Right hindlimb (tissue), 1 donor: ENCODE measurements at places on chromosomes 3 and 15.

GRCh38 chr3:130699765-130700164, 46.9 kb downstream of the PIK3R4 start:
- no peak for DNase-seq

DNA sequence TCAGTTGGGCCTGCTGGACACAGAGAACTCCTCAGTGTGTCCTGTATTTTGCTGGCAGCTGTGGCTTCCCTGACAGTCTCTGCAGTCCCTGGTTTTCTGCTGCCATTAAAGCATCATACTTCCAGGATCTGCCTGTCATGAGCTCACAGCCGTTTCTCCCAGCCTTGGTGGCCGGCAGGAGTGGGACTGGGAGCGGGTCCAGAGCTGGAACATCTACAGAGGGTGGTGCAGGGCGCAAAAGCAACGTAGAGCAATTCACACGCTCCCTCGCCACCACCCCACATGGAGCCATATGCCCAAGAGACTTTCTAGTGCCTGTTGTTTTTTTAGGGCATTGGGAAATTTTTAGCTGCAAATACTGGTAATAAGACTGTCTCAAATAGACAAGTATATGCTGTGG, 33.6 kb downstream of the ABTB1 start:
- DNase-seq, result no peak

DNA sequence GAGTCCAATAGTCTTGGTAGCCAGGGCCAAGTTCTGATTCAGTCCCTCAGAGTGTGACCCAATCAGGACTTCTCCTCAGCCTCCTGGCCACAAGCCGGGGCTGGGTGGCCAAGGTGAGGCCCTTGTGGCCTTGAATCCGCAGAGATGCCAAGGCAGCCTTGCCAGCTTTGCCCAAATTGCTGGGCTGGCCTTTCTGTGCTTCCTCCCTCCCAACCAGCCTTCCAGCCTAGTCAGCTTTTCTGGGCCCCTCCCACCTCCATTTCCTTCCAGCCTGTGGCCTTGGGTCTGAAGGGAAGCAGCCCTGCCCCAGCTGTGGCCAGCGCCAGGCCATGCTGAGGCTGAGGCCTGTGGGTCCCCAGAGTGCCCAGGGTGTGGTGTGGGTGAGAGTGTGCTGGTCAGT, 34.3 kb upstream of the ANKDD1A start:
- DNase-seq, result peak; percentile 78

DNA sequence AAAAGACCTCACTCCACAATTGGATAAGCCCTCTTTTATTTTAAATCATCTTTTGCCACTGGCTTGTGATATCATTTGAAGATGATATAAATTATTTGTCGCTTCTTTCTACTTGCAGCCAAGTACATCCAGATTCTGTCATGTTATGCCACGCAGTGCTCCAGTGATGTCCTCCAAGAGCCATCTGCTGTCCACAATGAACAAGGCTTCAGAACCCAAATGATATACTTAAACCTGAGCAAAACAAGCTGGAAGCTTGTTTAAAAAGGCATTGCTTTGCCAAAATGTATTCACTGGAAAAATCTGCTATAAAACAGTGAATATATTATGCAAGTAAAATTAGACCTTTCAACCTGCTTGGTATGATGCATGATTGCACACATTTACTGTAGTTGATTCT, 58.8 kb upstream of the ARL6 start:
- DNase-seq, result no peak

GRCh38 chr15:74767167-74768098, 14.4 kb upstream of the CSK start:
- DNase-seq, result no peak

DNA sequence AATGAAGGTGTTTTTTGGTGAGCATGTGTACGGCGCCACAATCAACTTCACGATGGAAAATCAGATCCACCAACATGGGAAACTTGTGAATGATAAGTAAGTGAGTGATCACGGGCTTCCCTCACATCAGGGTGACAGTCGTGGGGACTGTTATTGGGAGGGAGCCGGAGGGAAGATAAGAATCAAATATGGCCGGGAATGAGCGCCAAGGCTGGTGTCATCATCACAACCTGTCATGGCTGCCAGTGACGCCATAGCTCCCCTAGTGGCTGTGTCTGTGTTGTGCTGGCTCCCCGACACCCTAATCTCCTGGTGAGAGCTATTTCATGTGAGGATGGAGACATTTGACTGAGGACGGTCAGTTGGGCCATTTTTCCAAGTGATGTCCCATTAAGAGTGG, 168.5 kb downstream of the SV2B start:
- DNase-seq, result no peak

GRCh38 chr15:95457520-95457919, 873.0 kb upstream of the NR2F2 start:
- DNase-seq, result peak; percentile 57

GRCh38 chr15:77180270-77180669, 109.4 kb upstream of the TSPAN3 start:
- no peak for DNase-seq

DNA sequence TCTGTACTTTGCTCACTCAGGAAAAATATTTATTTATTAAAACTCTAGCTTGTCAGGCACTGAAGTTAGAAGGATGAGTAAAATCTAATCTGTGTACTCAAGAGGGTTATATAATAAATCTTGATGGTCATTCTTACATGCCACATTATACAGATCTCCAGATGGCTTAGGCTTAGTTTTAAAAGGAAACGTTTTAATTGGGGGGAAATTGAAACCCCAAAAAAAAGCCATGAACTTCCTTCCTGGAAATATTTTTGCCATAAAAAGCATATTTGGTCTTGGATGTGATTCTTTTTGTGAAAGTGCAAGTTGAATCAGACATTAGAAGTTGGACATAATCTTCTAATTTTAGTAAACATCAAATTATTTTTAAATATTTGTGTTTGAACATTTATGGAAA, 6.0 kb downstream of the SENP8 start:
- DNase-seq, result no peak

DNA sequence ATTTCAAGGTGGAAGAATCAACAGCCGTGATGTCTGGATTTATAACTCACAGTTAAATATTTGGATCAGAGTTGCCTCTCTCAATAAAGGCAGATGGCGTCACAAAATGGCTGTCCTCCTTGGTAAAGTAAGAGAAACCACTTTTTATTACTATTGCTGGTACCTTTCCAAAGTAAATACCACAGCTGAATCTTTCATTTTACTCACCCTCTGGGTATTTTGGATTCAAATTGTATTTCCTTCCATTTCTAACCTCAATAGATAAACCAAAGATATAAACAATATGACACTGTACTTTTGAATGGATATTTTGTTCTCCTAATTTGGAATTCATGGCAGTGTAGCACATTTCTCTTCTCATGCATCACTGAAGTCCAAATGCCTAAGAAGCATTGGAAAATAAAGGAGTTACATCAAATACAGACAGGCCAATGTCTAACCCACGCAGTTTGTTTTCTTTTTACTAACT, 29.5 kb downstream of the KLHL24 start:
- DNase-seq, result no peak

DNA sequence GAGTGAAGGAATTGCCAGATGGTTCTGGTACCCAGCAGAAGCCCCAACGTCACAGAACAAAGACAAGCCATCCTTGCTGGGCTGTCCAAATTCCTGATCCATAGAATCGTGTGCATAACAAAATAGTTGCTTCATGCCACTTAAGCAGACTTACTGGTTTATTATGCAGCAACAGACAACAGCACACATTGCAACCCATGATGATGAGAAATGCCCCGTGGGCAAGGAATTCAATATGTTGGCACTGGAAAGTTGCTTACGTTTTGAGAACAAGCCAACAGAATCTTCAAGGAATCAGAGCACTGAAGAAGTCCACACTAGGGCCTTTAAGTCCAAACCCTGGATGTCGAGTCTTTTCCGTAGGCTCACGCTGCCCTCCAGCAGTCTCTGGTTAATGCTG, 40.3 kb downstream of the CCR4 start:
- DNase-seq, result no peak

DNA sequence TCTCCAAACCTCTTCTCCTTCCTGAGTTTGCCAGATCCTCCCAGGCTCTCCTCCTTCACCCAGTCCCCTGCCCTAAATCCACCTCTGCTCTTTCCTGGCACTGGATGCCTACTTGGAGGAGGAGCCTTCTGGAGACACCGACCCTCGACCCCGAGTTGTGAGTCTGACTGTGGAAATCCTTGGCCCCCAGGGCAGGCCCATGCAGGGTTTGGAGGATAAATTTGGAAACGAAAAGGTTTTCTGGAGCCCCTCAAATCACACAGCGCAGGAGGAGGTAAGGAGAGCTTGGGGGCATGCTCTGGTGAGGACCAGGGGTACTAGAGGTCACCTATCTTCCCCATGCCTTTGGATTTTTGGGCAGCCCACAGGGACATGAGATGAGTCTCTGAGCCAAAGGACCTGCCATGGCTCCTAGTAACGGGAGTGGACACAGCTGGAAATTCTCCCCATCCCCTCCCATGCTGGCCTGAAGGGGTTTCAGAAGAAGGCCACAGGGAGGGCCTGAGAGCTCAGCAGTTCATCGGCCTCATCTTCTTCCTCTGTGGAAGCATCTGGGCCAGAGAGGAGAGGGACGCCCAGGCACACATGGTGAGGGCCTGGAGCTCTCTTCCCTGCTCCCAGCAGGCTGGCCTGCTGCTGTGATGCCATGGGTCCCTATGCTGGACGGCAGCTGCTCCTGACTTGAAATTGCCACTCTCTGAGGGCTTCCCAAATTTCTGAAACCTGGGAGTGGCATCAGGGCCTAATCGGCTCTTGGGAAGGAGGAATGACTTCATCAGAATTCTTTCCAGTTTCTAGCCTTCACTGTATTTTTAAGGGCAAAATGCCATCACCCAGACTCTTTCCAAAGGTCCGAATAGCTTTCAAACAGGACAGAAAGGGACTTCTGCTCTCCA, 68.6 kb upstream of the ITGA11 start:
- no peak for DNase-seq

DNA sequence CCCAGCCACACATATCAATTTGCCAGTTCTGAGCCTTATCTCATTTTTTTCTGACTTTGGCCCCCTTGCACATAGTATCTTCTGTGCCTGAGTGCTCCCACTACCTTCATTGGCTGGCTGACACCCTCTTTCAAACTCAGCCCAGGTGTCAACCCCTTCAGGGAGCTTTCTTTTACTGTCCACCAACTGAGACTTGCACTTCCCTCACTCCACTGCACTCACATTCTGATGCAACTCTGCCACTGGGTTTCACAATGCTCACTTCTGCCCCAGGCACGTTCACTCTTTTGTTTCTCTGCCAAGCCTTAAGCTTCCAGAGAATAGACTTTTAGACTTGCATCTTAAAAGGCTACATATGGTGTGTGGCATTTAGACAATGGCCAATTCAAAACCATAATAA, 101.5 kb upstream of the CBLB start:
- DNase-seq, result no peak

GRCh38 chr3:149142682-149143081, 13.2 kb downstream of the HPS3 start:
- no peak for DNase-seq

- no peak for DNase-seq
These were observed 49.0 kb upstream of the EPHB3 start for GRCh38 chr3:184512621-184513020.

DNA sequence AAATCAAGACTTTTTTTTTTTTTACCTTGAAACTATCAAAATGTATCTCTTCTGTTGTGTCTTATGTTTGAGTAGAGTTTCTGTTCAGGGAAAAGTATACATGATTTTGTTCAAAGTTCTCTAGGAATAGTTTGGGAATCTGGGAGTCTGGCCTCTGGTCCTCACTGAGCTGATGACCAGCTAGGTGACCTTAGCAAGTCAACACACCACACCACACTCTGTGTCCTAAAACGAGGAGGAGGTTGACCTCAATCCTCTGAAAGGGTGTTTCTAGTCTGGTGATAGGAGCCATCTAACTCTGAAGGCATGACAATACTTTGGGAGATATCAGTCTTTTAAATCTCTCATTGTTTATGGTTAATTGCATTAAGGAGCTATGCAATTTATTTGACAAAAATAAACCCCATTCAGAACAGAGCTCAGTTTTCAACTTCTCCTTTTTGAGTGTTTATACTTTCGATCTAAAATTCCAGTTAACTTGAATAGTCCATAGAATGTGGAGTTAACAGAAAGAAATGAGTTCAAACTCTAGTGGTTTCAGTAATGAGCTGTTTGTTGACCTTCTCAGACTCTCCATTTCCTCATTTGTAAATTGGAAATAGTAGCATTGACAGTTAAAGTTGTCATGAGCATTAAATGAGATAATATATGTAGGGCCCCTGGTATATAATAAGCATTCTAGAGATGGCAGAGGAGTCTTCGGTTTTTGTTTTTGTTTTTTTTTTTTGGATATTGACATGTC, 112.2 kb upstream of the LRRN1 start:
- DNase-seq, result no peak

GRCh38 chr3:45940004-45940780, 3.1 kb upstream of the CXCR6 start:
- no peak for DNase-seq

DNA sequence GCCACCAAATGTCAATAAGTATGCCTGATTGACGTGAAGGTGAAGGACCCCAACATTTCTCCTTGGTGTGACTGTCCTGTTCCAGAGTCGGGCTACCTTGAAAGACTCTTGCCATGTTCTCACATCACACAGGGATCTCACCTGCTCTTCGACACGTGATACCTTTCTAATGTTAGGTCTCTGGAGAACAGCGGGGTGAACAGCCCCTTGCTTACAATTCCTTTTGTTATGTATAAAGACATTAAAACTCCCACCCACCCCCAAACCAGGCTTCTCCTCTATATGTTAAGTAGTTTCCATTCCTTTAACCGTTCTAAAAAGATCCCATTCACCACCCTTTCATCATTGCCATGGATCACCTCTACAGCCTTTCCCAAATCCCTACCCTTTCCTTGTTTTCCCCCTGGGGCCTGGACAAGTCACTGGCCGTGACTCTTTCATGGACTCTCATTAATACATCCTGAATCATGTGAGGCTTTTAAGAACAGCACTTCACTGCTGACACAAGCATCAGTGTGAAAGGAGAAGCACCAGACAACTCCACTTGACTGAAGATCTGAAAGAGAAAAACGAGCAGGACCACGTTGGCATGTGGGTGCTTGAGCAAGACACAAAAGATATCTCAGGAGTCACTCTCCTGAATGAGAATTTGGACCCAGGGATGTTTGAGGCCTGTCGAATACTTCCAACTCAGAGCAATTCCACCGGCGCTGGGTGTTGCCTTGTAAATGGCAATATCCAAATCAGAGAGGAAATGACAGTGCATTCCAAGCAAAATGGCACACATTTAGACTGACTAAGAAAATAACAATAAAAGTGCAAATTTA, 115.0 kb downstream of the FOXP1 start:
- no peak for DNase-seq
